ENCODE measurements at places on chromosomes 12 and 14. TPM values are rescaled to one million over a fixed set of nuclear protein-coding genes. Genes with fewer than 3 reads are reported as not detected.

NR1H4 gene
- total RNA-seq = 0.34 TPM

TMTC1 gene
- 26.6 TPM for total RNA-seq

CLEC2B gene
- total RNA-seq = 2.5 TPM

SMIM41 gene
- total RNA-seq = not detected

RNASE7 gene
- not detected for total RNA-seq

KRT7 gene
- total RNA-seq = 9.2 TPM

PPP1R1A gene
- total RNA-seq = not detected

C1S gene
- 36.6 TPM for total RNA-seq

TPPP2 gene
- not detected for total RNA-seq

SLC7A7 gene
- total RNA-seq = 1.5 TPM

PLEKHD1 gene
- total RNA-seq = not detected

SERPINA12 gene
- not detected for total RNA-seq

BCL11B gene
- total RNA-seq = under 0.01 TPM

SERPINA9 gene
- not detected for total RNA-seq

CCDC177 gene
- not detected for total RNA-seq

EPYC gene
- 0.67 TPM for total RNA-seq

Data from bronchus fibroblast of lung (primary cell).